ENCODE measurements at places on chromosomes 5 and 9. TPM values are rescaled to one million over a fixed set of nuclear protein-coding genes. Genes with fewer than 3 reads are reported as not detected.

The CRHBP gene
- total RNA-seq: not detected

The PDE6A gene
- total RNA-seq: 2.9 TPM

The WDR55 gene
- total RNA-seq: 41.5 TPM

DNA sequence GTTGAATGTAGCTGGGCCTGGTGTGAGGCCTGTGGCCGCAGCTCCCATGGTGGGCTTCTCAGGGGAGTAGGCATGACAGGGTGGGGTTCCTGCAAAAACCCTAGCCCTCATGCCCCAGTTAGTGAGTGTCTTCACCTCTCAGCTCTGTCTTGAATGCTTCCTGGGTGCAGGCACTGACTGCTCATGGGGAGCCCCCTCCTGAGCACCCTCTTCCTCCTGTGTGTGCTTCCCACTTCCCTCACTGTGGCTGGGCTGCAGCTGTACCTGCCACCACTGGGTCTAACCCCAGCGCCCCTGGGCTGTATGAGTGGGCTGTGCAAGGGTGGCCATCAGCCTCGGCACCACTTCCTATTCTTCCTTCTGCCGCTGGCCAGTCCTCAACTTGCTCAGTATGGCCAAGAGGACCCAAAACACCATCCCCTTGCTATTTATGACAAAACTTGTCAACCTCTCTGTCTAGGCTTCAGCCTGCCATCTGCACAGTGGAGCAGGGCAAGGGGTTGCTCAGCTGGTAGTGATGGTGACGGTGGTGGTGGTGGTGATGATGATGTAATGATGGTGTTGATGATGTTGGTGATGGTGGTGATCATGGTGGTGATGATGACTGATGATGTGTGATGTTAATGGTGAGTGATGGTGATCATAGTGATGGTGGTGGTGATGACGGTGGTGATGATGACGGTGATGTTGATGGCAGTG lies 67.5 kb downstream of the RXRA start:
- no peaks in the 10 kb centered on the region for H3K36me3 ChIP-seq
- no peak for DNase-seq
- no peak overlapping the region for H3K27ac ChIP-seq
- H3K4me1 ChIP-seq: peaks cover 85% of the 10 kb centered on the region
- no peaks in the 10 kb centered on the region for H3K27me3 ChIP-seq

- no peak for DNase-seq
- H3K27me3 ChIP-seq: no peaks in the 10 kb centered on the region
- H3K4me3 ChIP-seq: no peak overlapping the region
- no peak overlapping the region for H3K27ac ChIP-seq
- H3K4me1 ChIP-seq: no peaks in the 10 kb centered on the region
These were observed 248.0 kb downstream of the KCTD16 start for GRCh38 chr5:144418719-144419118.

GRCh38 chr5:154837009-154837901 lies 13.1 kb downstream of the FAXDC2 start:
- peaks cover 21% of the 10 kb centered on the region for H3K4me1 ChIP-seq
- no peak for DNase-seq
- no peak overlapping the region for H3K27ac ChIP-seq
- no peak overlapping the region for H3K4me3 ChIP-seq

DNA sequence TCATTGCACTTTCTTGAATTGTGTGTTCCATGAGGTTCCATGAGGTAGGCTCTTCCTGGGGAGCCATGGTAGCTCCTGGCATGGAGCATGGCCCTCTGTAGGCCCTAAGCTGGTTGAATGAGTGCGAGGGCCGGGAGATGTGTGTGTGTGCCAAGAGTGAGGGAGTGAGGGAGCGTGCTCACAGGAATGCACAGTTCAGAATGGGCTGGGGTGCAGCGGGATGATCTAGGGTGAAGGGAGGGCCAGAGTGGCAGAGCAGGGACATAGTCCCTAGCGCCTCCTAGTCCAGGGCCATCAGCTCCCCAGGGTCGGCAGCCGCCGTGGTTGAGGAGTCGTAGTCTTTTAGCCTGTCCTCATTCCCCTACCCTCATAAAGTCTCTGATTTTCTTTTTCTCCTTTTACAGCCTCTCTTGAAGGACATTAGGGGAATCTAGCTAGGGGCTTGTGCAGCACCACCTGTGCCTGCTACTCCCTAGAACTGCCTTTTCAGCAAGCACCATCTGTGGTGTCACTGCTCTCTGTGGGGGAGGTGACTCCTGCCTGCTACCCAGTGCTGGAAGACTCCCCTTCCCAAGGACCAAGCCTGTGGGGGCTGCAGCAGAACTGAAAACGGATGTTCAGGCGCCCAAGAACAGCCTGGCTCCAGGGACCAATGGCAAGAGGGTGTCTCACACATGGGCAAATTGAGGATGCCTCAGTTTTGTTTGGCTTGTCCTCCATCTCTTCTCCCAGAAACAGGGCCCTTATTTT lies 65.3 kb upstream of the PPARGC1B start:
- H3K27me3 ChIP-seq: no peaks in the 10 kb centered on the region
- DNase-seq: no peak
- H3K4me3 ChIP-seq: no peak overlapping the region
- H3K4me1 ChIP-seq: no peaks in the 10 kb centered on the region
- no peaks in the 10 kb centered on the region for H3K36me3 ChIP-seq

- no peaks in the 10 kb centered on the region for H3K4me1 ChIP-seq
- no peaks in the 10 kb centered on the region for H3K36me3 ChIP-seq
- no peaks in the 10 kb centered on the region for H3K27me3 ChIP-seq
These were observed 68.3 kb downstream of the TARS1 start for GRCh38 chr5:33509036-33509435.

GRCh38 chr5:160978944-160979343 lies 126.9 kb upstream of the ATP10B start:
- no peak overlapping the region for H3K27ac ChIP-seq
- DNase-seq: no peak
- no peak overlapping the region for H3K4me3 ChIP-seq
- no peaks in the 10 kb centered on the region for H3K4me1 ChIP-seq

DNA sequence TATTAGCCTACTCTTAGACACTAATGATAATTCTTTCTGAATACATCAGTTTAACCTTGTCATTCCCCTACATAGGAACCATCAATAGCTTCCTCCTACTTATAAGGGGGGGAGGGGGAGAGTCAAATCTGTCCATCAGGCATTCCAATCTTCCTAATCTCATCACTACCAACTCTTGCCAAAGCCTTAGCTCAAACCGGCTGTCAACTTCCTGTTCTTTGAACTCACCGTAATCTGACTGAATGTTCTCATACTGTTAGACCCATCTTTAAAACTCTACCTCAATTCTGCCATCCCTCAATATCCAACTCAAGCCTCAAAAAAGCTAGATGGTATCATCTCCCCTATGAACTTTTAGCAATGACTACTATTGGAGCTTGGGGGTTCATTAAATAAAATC lies 41.9 kb upstream of the RNF38 start:
- no peak for DNase-seq
- no peak overlapping the region for H3K4me3 ChIP-seq
- H3K27me3 ChIP-seq: no peaks in the 10 kb centered on the region
- H3K27ac ChIP-seq: no peak overlapping the region
